ENCODE measurements at places on chromosomes 16 and 17.

- no peak for DNase-seq
These were observed 47.4 kb downstream of the AXIN2 start for GRCh38 chr17:65514082-65514481.

DNA sequence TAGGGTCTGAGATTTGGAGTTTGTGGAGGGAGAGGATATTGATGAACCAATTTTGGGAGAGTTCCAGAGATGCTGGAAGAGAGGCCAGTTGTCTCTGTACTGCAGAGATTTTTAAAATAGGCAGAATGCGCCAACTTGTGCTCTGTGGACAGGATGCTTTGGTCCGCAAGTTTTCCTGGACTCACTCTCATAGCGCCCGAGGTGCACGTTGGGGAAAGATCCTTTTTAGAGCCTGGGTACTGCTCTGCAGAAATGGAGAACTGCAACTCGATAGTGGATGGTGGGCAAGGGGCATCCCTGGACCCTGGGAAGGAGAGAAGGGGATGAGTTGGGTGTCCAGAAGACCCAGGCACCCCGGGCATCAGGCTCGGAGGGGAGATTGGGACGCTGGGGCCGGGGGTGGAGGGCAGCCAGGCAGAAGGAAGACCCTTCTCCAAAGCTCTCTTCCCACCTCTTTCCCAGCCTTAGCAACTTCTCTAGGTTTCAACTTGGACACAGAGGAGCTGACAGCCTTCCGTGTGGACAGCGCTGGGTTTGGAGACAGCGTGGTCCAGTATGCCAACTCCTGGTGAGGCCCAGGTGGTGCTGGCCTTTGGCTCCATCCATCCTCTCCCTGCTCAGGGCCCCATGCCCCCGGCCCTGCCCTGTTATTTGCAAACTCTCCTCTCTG is 590 bp downstream of the ITGAX start:
- no peak for DNase-seq

DNA sequence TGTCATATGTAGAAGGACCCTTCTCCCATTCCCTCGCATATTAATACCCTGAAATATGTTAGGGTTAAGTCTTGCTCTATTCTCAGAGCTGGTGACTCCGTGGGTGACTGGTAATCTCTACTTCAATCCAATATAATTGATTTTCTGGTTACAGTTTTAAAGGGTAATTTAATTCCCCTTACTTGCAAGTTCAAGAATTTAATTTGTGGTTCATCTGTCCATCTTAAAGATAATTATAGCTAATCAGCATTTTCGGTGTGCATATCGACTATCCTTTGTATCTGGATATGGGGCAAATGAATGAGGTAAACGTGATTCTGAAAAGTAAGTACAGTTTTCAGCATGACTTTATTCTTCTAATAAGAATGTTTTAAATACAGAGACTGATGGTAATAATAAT is 250.0 kb downstream of the CNTNAP4 start:
- no peak for DNase-seq

- DNase-seq = no peak
These were observed 21.0 kb upstream of the AGRP start for GRCh38 chr16:67504031-67505021.

Measured in activated naive CD4-positive, alpha-beta T cell treated with anti-CD3 and anti-CD28 coated beads, Interleukin-2, amount 50 U/mL, for 16 hours (primary cell).